ENCODE measurements at places on chromosomes 3 and 15. TPM values are rescaled to one million over a fixed set of nuclear protein-coding genes. Genes with fewer than 3 reads are reported as not detected.

CPNE9 gene
- polyA plus RNA-seq, result 2.7 TPM

SCN5A gene
- 1.4 TPM for polyA plus RNA-seq

P2RY13 gene
- polyA plus RNA-seq, result 0.66 TPM

SELENOK gene
- 66.3 TPM for polyA plus RNA-seq

ATP13A5 gene
- polyA plus RNA-seq, result not detected

PCOLCE2 gene
- 1.7 TPM for polyA plus RNA-seq

GPR15 gene
- polyA plus RNA-seq, result not detected

GRAMD2A gene
- polyA plus RNA-seq, result 3.0 TPM

ATP13A4 gene
- polyA plus RNA-seq, result 2.7 TPM
